ENCODE measurements at places on chromosomes 4 and X. TPM values are rescaled to one million over a fixed set of nuclear protein-coding genes. Genes with fewer than 3 reads are reported as not detected.

DNA sequence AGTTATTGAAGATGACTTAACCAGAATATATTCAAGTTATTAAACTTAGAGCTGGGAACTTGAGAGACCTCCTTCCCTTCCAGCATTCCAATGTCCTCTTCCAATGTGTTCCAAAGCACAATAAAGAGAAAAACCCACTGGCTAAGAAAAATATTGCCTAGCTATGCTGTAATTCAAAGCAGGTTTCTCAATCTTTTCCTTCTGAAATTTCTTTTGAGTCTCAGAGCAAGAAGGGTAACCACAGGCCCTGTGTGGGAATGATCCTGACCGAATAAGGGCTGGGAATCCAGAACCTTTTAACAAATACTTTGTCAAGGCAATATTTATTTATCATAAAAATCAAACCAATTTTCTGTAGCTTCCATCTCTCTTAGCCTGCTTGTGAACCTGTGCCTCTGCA lies 150.7 kb upstream of the SFRP2 start:
- no peak for DNase-seq

- DNase-seq: no peak
Measured at GRCh38 chr4:24984602-24985532, 45.9 kb downstream of the LGI2 start.

CLDN24 gene
- polyA plus RNA-seq: not detected

GRCh38 chrX:40651620-40652223 lies 4.4 kb upstream of the CXorf38 start:
- no peak for DNase-seq

DNA sequence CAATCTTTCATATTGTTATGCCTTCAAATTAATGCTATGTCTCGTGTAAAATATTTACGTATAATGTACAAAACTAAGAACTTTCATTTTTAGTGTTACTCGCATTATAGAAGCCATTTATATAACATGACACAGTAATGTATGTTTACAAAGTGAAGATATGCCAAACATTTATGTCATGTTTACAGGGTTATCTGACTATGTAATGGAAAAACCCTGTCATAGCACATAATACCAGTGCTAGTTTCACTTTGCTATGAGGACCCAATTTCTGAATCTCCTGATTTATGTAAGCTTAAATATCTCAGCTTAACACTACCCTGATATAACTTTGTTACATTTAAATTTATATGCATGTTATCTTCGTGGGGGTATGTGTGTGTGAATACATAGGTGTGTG lies 233.1 kb downstream of the FAT4 start:
- no peak for DNase-seq

UGT2B11 gene
- polyA plus RNA-seq: 0.49 TPM

GRCh38 chr4:182277377-182277776 lies 34.2 kb downstream of the TENM3 start:
- DNase-seq: no peak

DNA sequence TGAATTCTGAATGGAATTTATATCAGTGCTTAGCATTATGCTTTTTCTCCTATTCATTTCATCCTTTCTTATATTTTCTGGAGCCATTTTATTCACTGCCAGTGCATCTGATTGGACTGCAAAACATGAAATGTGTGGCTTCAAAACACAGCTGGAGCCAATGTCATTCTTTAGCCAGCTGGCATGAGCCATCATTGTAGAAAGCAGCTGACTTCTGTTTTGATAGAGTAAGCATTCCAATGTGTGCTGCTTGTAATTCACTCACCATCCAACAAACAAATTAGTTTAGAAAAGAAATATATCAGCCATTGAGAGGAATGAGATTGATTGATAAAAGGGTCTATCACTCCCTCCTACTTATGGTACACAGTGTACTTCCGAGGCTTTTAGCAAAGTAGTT lies 2616.0 kb downstream of the ARAP2 start:
- DNase-seq: no peak

LGI2 gene
- 36.8 TPM for polyA plus RNA-seq

GRCh38 chrX:40012039-40012867 lies 85.5 kb downstream of the BCOR start:
- DNase-seq: no peak

- no peak for DNase-seq
Measured at GRCh38 chrX:136275553-136275952, 24.4 kb upstream of the MAP7D3 start.

Data from renal cortex interstitium (tissue), 15 donors.